ENCODE measurements at places on chromosomes 3 and 15. TPM values are rescaled to one million over a fixed set of nuclear protein-coding genes. Genes with fewer than 3 reads are reported as not detected.

DNA sequence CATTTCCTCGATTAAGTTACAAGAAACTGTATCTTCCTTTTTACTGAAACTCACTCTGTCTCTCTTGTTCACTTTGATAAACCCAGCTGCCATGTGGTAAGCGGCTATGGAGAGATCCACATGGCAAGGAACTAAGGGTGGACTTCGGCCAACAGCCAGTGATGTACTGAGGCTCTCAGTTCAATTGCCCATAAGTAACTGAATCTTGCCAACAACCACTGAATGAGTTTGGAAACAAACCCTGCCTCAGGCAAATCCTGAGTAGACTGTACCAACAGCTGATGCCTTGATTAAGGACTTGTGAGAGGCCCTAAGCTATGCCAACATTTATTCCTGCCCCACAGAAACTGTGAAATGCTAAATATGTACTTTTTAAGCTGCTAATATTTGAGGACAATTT lies 433.5 kb downstream of the PLOD2 start:
- no peak for DNase-seq
- no peak overlapping the region for H3K4me3 ChIP-seq
- H3K27ac ChIP-seq, result no peak overlapping the region
- no peaks in the 10 kb centered on the region for H3K27me3 ChIP-seq

DNA sequence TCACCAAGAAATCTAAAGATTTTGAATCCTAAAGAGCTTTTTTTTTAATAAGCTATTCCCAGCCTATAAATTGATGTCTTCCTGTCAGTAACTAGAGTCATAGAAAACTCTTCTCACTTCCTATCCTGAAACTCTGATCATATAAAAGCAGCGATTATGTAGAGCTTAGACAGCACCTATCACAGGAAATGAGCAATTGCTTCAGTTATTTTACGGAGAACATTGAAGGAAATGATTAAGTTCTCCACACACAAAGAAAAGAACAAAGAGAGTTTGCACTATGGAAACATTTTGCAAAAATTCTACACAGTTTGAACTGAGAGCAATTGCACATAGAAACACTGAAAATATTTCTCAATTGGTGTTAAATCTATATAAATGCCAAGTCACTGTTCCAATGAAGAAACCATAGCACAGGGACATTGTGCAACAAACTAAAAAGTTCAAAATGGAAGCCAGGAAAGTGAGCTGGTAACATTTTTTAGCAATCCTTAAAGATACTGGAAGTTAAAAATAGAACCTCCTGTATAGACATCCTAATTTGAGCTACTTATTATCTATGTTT lies 291.5 kb upstream of the ARHGEF26 start:
- no peak overlapping the region for H3K27ac ChIP-seq
- no peaks in the 10 kb centered on the region for H3K27me3 ChIP-seq
- DNase-seq, result no peak
- no peaks in the 10 kb centered on the region for H3K4me1 ChIP-seq

DNA sequence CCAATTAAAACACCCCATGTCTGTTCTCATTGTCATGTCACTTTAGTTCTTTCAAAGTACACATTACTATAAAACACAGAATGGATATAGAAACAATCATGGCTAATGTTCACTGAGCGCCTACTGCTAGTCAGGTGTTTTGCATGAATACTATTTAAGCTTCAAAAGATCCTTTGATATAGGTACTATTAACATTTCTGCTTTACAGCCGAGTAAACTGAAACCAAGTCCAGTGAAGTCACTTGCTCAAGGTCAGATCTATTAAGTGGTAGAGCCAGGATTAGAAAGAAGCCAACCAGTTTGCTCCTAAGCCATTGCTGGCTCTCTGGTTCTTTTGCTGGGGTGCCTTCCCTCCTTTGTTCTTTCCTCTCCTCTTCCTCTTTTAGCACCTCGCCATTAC lies 32.4 kb upstream of the NMNAT3 start:
- no peaks in the 10 kb centered on the region for H3K4me1 ChIP-seq
- no peak overlapping the region for H3K4me3 ChIP-seq
- H3K27me3 ChIP-seq, result no peaks in the 10 kb centered on the region

- H3K36me3 ChIP-seq, result no peaks in the 10 kb centered on the region
- no peak overlapping the region for H3K4me3 ChIP-seq
- no peaks in the 10 kb centered on the region for H3K4me1 ChIP-seq
- no peaks in the 10 kb centered on the region for H3K27me3 ChIP-seq
- no peak overlapping the region for H3K27ac ChIP-seq
- no peak for DNase-seq
Measured at GRCh38 chr3:61297821-61298220, 46.6 kb upstream of the FHIT start.

DNA sequence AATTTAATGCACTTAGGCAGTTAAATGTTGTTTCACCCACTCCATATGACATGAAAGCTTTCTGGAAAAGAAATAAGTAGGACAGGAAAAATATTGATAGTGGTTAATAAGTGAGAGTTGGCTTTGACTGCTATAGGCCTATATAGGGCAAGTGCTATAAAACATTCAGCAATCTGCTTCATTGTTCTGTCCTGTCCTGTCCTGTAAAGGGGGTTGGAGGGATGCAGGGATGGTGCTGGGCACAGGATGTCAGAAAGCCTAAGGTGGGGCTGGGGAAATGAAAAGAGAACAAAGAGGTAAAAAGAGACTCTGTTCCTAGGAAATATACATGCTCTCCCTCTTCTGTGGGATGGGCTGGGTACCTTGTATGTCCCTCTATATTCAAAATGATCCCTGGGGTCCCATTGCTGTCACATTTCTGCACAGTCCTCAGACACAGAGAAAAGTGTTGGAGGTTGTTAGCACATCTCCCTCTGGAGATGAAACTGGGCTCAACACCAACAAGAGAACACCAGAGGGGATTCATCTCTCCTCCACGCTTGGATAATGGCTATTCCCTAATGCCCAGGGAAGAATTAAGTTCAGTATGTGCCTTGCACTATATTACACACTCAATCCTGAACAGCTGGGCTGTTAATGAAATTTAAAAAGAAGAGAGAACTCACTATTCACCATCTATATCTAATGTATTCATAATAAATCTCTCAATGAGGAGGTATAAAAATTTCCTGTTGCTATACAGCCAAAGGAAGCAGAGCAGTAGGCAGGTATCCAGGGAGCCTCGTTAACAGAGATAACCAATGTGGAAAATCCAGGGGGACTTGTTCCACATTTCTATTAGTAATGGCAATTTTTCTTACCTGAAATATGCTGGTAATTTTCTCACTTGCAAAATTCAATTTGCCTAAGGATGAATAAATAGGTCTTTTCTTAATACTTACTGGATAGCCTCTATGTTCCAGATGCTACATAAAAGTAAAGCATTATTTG lies 108.1 kb upstream of the ZBED2 start:
- no peak overlapping the region for H3K27ac ChIP-seq
- no peak for DNase-seq
- no peaks in the 10 kb centered on the region for H3K36me3 ChIP-seq
- no peaks in the 10 kb centered on the region for H3K4me1 ChIP-seq

DNA sequence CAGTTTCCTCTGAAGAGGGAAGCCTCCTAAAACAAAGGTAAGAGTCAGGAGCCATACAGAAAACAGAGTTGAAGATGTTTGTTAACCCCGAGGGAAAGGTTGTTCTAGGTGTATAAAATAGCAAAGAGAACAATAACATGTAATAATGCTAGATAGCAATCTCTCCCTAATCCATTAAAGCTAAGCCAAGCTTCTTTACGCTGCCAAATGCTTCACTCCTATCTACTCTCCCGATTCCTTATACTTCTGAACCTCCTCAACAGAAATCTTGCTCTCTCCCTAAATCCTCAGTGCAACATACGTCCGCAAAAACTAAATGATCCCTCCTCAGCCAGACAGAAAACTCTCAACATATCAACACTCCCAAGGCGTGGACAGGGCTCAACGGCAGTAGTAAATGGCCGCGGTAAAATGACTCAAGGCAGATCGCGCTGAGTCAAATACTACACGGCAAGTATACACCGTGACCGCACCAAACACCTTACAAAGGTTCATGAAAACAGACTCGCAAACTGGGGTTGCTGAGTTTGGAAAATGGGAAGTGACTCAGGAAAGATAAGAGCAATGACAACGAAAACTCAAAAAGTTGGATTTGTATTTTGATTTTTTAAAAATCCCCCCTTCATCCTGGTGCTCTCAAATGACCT lies 682 bp downstream of the CLDND1 start:
- H3K36me3 ChIP-seq, result peaks cover 16% of the 10 kb centered on the region
- peak overlapping the region; percentile 91 for H3K27ac ChIP-seq
- H3K4me3 ChIP-seq, result peak overlapping the region; percentile 74
- H3K4me1 ChIP-seq, result peaks cover 42% of the 10 kb centered on the region

- H3K27me3 ChIP-seq, result no peaks in the 10 kb centered on the region
- peaks cover 6% of the 10 kb centered on the region for H3K4me1 ChIP-seq
- no peak for DNase-seq
- no peak overlapping the region for H3K27ac ChIP-seq
Measured at GRCh38 chr3:114393367-114394072, 99.7 kb downstream of the TIGIT start.

GRCh38 chr3:146262371-146263110 lies 11.6 kb upstream of the PLSCR4 start:
- no peak overlapping the region for H3K4me3 ChIP-seq
- H3K27me3 ChIP-seq, result no peaks in the 10 kb centered on the region
- H3K4me1 ChIP-seq, result no peaks in the 10 kb centered on the region
- H3K36me3 ChIP-seq, result no peaks in the 10 kb centered on the region
- no peak overlapping the region for H3K27ac ChIP-seq
- no peak for DNase-seq

DNA sequence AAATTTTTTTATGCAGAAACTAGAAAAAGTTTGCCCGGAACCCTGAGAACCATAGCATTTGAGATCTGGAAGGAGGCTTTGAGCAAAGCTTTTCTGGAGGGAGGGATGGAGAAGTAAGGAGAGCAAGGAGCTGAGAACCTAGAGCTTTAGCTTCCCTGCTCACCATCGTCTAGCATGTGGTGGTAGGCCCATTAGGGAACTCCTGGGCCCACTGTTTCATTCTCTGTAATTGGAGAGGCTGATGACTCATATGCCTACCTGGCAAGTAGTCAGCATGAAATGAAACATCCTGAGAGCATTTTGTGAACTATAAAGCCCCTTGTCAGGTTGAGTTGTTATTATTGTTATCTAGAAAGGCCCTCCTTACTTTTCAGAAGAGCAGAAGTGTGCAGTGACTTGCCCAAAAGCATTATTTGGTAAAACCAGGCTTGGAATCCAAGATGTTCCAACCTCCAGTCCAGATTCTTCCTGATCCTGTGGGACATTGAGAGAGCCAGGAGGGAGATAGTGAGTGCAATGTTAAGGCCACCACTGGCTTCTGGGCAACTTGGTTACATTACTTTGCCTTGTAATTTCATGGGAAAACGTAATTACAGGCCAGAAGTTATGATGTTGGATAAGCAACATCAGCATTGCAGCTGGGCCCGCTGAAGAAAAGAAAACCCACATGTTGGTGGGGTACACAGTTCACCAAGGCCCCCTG lies 104.5 kb upstream of the BFSP2 start:
- H3K27me3 ChIP-seq, result no peaks in the 10 kb centered on the region
- DNase-seq, result no peak
- H3K27ac ChIP-seq, result no peak overlapping the region
- no peaks in the 10 kb centered on the region for H3K36me3 ChIP-seq
- H3K4me3 ChIP-seq, result no peak overlapping the region

DNA sequence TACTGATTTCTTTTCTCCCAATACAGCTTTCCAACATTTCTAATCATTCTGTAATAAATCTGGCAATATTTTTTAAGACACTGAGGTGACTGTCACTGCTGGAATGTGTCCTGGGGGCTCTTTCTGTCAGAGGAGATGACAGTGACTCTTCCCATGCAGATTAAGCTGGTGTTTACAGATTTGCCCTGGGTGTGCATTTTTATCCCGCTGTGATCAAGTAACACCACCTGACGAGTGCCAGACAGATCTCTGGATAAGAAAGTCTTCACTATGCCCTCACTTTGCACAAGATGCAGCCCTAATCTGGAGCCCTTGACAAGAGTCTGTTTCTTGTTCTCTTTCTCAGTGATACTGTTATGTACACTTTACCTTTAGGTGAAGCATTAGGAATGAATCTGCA lies 477.7 kb downstream of the ZIC1 start:
- H3K27ac ChIP-seq, result no peak overlapping the region
- no peaks in the 10 kb centered on the region for H3K4me1 ChIP-seq
- no peaks in the 10 kb centered on the region for H3K36me3 ChIP-seq
- H3K4me3 ChIP-seq, result no peak overlapping the region

- no peak overlapping the region for H3K27ac ChIP-seq
- no peaks in the 10 kb centered on the region for H3K4me1 ChIP-seq
- H3K36me3 ChIP-seq, result no peaks in the 10 kb centered on the region
Measured at GRCh38 chr15:70407336-70407670, 309.6 kb upstream of the TLE3 start.

DNA sequence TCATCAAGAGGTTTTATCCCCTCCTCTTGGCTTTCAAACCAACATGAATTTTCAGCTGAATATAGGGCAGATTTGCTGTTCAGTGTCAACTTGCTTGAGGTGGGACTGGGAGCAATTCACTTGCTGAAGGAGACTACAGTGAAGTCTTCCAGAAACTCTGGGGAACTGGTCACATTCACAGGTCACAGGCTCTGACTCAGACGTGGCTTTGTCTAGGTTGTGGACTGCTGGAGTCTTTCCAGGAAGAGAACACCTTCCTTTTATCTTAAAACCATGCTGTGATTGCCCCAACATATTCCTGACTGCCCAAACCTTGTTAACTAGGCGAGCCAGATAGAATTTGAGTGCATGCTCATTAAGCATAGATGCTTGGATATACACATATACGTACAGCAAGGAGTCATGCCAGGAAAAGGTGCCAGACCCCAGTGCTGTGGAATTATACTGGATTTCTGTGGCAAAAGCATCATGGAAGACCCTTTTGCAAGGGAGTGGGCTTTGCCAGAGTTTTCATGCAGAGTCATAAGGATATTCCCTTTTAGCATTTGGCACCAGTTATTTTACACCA lies 399.1 kb upstream of the TBL1XR1 start:
- DNase-seq, result no peak
- no peaks in the 10 kb centered on the region for H3K36me3 ChIP-seq
- H3K4me3 ChIP-seq, result no peak overlapping the region
- no peaks in the 10 kb centered on the region for H3K27me3 ChIP-seq

DNA sequence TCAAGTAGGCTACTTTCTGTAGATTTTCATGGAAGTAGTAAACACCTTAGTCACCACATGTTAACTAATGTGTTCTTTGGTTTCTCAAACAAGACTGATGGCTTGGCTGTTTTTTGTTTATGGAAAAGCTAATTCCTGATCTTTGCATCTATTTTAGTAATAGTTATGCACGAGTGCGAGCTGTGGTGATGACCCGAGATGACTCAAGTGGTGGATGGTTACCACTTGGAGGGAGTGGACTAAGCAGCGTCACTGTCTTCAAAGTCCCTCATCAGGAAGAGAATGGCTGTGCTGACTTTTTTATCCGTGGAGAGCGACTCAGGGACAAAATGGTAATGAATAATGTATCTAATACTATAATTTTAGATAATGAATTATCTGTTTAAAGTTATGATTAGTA lies 46.6 kb downstream of the SPRED1 start:
- no peaks in the 10 kb centered on the region for H3K27me3 ChIP-seq
- no peaks in the 10 kb centered on the region for H3K36me3 ChIP-seq
- no peak for DNase-seq
- H3K4me1 ChIP-seq, result peaks cover 6% of the 10 kb centered on the region

HYAL1 gene
- total RNA-seq, result 17.7 TPM

CYP19A1 gene
- total RNA-seq, result 8.8 TPM

RNF123 gene
- total RNA-seq, result 25.8 TPM

STRA6 gene
- total RNA-seq, result 0.98 TPM

PROS1 gene
- total RNA-seq, result 29.7 TPM
